ENCODE measurements at places on chromosomes 12 and 14. TPM values are rescaled to one million over a fixed set of nuclear protein-coding genes. Genes with fewer than 3 reads are reported as not detected.

LUM gene
- 40.5 TPM for polyA plus RNA-seq

RASSF9 gene
- 0.45 TPM for polyA plus RNA-seq

ANO4 gene
- 2.1 TPM for polyA plus RNA-seq

KRT77 gene
- 0.01 TPM for polyA plus RNA-seq

CMTM5 gene
- polyA plus RNA-seq: not detected

LGR5 gene
- 0.22 TPM for polyA plus RNA-seq

CLEC1B gene
- polyA plus RNA-seq: not detected

PLEKHG7 gene
- not detected for polyA plus RNA-seq

EPYC gene
- not detected for polyA plus RNA-seq

MYF6 gene
- 0.31 TPM for polyA plus RNA-seq

NTS gene
- 10.3 TPM for polyA plus RNA-seq

PLBD1 gene
- polyA plus RNA-seq: 26.9 TPM

- DNase-seq: peak; percentile 60
Measured at GRCh38 chr14:65179918-65180724, 77.8 kb upstream of the MAX start.

- no peak for DNase-seq
Measured at GRCh38 chr14:21261824-21262223, 7.4 kb downstream of the HNRNPC start.

DNA sequence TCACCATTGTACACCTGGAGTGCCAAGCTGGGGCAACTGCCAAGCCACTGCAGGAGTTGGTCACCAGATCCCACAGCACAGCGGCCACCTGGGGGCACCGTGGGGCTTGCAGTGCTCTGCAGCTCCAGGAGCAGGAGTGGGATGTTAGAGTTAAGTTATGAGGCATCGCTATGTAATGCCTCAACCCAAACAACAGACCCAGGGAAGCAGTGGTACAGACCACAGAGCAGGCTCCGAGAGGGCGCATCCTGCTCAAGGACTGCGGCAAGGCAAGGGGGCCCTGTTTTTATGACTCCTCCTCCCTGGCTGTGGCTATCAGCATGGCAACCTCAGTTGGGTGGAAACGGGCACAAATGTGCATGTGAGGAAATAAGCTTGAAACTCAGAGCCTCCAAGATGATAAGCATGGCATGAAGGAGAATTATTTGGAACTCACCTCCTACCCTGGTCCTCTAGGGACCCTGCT is 63.1 kb downstream of the ARL6IP4 start:
- peak; percentile 73 for DNase-seq

GRCh38 chr14:89399594-89400068 is 17.4 kb downstream of the FOXN3 start:
- peak; percentile 72 for DNase-seq

DNA sequence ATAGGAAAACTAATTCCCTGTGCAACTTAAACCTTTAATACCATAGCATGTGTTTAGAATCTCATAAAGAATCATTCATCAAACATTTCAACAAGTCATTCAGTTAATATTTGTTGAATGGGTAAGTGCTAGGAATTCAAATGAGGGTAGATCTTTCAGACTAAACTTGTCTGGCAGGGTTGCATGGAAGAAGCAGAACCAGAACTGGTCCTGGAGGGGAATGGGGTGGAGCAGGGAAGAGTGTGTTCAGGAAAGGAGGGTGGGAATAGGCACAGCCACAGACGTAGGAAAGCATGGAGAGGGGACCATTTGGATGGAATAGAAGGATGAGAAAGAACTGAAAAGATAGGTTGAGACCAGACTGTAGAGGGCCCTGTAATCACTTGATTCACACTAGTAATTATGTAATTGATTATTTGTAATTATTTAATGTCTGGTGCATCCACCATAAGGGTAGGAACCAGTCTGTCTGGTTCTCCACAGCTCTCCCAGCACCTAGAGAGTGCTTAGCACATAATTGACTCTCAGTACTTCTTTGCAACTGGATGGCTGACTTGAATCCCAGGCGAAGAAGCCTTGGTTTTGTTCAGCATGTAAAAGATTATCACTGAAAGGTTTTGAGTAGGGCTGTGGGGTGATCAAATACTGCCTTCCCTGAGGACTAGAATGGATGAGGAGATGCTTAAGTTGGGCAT is 3.0 kb upstream of the MAP3K9 start:
- DNase-seq: no peak

GRCh38 chr14:59619061-59619460 is 42.4 kb upstream of the CCDC175 start:
- DNase-seq: no peak

DNA sequence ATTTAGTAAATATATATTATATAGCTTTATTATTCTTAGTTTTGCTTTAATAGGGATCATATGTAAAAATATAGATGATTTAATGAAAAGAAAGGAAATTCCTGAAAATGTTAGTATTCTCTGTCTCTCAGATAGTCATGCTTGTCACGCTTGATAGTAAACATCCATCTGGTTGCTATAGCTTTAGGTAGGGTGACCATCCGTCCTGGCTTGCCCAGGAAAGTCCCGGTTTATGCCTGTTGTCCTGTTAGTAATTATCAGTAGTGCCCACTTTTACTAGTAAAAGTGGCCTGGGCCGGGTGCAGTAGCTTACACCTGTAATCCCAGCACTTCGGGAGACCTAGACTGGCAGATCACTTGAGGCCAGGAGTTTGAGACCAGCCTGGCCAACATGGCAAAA is 23.8 kb downstream of the CFAP54 start:
- no peak for DNase-seq

DNA sequence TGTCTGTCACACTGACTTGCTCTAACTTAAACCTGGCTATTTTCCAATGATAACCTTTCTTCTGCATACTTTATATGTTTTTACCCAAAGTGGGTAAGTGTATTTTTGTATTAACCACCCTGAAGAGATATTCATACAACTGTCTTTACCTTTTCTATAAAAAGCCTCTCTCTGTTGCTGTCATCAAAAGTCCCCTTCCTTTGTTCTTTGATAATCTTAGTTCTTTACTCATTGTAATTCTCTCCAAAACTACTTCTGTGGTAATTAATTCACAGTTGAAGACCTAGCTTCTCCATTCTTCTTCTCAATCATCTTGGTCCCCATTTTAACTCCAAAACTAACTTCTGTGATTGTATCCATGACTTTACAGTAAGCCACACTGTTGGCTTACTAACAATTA is 479.7 kb upstream of the MGAT4C start:
- DNase-seq: no peak

- DNase-seq: no peak
Measured at GRCh38 chr12:123034865-123035264, 54.4 kb downstream of the ARL6IP4 start.

- DNase-seq: peak; percentile 83
Measured at GRCh38 chr12:10722502-10722904, 620 bp downstream of the YBX3 start.

GRCh38 chr14:105117710-105118385 is 50.7 kb downstream of the JAG2 start:
- DNase-seq: no peak

- no peak for DNase-seq
Measured at GRCh38 chr14:24885410-24885913, 164.5 kb downstream of the STXBP6 start.

DNA sequence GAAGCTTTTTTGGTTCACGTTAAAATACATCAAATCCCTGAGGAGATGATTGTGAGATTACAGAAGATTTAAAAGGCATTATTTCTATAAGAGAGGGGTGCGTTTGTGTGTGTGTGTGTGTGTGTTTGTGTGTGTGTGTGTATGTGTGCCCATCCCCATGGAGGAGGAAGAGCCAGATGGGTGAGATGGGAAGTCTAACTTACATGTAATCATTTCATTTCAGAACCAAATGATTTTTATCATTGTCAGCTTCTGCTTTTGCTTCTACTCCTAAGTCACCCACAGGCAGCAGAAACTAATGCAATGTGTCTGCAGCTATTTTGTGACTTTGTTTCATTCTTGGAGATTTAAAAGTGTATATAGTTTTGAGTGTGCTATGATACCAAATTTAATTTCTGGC is 68.7 kb downstream of the SLC4A8 start:
- DNase-seq: no peak

- no peak for DNase-seq
Measured at GRCh38 chr14:50647282-50647681, 20.8 kb downstream of the SAV1 start.

GRCh38 chr14:96168581-96168980 is 36.1 kb upstream of the BDKRB2 start:
- DNase-seq: no peak

DNA sequence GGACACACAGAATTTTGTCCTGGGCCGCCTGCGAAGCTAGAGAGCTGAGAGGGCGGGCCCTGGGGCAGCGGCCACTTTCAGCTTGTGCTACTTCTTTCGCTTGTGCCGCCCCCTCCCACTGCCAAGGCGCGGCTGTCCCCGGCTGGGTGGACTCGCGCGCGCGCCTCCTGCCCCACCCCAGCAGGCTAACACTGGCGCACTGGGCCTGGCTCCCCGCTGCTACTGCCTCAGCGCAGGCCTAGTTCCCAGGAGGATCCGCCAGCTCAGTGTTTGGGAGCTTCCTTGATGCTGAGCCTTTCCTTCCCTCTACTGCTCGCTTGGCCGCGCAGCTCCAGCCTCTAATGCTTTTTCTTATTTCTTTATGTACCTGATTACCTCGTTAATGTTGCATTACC is 27.4 kb upstream of the METAP2 start:
- peak; percentile 45 for DNase-seq

DNA sequence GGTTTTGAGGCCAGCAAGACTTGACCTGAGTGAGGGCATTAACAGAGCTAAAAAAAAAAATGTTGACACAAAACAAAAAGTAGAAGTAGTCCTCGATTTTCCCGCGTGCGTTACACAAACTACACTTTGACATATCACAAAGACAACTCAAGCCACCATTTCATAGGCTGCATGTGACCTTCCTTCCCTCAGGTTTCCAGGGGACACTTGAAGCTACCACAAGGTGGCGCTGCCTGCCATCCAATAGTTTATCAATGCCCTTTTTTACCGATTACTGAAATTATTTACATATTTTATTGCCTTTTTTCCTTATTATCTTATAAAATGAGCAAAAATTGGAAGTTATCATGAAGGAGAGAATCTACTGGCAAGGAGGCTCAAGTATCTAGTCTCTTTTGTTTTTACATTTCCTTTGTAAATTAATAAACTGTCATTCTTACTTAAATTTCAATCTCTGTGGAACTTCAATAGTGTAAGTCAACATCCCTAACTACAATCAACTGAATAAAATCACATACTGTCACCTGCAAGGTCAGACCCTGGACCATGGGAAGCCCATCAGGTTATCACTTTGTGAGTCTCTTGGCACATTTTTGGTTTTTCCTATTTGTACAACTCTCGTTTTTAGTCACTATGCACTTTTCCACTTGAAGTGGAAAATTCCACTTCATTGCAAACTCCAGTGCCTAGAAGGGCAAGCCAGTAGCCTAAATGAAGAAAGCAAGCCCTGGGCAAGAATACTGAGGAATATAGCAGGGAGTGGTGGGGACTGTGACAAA is 84.6 kb upstream of the CPSF6 start:
- DNase-seq: peak; percentile 79

- DNase-seq: no peak
Measured at GRCh38 chr14:50733494-50733893, 65.4 kb upstream of the SAV1 start.

DNA sequence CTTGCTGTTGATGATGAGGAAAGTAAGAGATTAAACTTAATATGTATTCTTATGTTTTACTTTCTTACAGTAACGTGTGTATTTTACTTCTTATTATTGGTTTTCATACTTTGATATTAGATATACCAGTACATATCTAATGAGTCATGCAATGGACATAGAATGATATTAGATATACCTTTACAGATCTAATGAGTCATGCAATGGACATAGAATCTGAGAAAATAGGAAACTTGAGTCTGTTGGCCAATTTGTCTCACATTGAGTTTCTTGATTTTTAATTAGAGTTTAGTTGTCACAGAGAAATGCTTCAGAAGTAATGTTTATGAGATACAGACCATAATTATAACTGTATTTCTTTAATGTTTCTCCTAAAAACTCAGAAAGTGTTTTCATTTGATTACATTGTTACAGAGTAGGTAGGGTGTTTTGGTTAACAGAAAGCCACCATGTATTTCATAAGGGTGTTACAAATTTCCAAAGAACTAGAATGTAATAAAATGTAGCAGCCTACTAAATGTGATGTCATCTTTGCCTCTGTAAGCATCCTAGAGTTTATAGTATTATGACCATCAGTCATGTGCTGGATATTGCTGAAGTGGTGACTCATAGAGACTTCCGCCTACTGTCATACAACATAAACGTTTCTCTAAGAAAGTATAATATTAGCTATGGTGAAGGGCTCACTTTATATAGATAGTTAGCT is 3.0 kb downstream of the GAS2L3 start:
- DNase-seq: peak; percentile 86

GRCh38 chr12:39297891-39298290 is 145.0 kb downstream of the KIF21A start:
- DNase-seq: no peak

GRCh38 chr12:65156366-65156841 is 13.0 kb upstream of the LEMD3 start:
- no peak for DNase-seq

GRCh38 chr12:67531051-67531450 is 117.5 kb upstream of the DYRK2 start:
- DNase-seq: no peak

- DNase-seq: peak; percentile 62
Measured at GRCh38 chr12:114625294-114625851, 58.6 kb downstream of the TBX3 start.

GRCh38 chr12:28570811-28571210 is 380.6 kb downstream of the CCDC91 start:
- no peak for DNase-seq

DNA sequence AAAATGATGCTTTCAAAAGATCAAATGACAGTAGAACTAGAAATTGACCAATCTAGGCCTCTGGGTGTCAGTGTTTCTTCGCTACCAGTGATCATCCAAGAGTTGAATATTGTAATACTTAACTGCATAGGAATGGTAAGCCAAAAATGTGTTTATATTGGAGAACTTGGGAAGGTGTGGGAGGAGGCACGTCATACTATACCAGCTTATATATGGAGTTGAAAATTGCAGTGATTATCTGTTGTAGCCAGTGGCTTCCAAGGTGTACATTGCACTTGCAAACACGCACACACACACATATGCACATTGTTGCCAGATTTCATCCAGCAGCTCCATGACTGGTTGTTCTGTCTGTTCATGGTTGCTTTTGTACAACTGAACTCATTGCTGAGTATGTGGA is 36.1 kb downstream of the EID3 start:
- DNase-seq: no peak

GRCh38 chr12:64840119-64840518 is 15.7 kb downstream of the TBC1D30 start:
- peak; percentile 69 for DNase-seq

GRCh38 chr14:56963381-56963780 is 153.1 kb upstream of the OTX2 start:
- no peak for DNase-seq

Data from small intestine (tissue), 16 donors.